ENCODE measurements at places on chromosomes 5 and 9.

DNA sequence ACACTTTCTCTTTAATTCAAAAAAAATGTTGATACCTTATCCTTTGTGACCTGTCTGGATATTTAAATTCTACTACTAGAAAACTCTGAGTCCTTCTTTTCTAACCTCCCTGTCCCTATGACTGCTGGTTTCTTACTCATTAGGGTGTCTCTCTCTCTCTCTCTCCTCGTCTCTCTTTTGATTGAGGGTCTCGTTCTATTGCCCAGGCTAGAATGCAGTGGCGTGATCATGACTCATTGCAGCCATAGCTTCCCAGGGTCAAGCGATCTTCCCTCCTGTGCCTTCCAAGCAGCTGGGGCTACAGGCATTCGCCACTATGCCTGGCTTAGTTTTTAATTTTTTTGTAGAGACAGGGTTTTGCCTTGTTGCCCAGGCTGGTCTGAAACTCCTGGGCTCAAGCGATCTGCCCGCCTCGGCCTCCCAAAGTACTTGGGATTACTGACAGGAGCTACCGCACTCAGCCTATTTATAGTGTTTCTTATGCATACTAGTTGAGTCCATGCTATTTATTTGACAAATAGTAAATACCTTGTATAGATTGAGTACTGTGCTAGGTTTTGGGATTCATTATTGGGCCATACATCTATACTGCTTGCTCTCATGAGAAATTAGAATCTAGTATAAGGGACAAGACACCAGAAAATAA, 61.9 kb downstream of the NSD1 start:
- no peak for DNase-seq

- peak; percentile 37 for DNase-seq
These were observed 129.0 kb downstream of the COL23A1 start for GRCh38 chr5:178461004-178461730.

- no peak for DNase-seq
These were observed 6.1 kb upstream of the SLC34A1 start for GRCh38 chr5:177377851-177378776.

DNA sequence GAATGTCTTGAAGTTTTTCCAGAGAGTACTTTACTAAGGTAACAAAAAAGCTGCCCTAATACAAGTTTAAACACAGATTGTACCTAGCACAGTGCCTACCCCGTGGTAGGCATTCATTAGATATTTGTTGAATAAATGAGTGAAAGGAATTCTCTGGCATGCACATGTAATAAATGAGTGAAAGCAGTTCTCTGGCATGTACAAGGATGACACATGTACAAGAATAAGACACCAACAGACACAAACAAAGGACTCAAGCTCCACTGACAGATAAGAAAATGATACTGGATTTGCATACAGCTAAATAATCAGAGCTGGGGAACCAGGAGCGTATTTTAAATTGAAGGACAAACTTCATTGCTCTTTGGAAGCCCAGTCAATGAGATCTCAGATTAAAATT, 535.8 kb downstream of the EFNA5 start:
- no peak for DNase-seq

GRCh38 chr9:12657233-12657632, 36.0 kb upstream of the TYRP1 start:
- DNase-seq: no peak

Data from activated T-cell treated with anti-CD3 and anti-CD28 coated beads for 48 hours (primary cell).